GOT3 (cell line): ENCODE measurements at places on chromosomes 7 and 10.

GRCh38 chr10:61130366-61130765, 186.4 kb upstream of the RHOBTB1 start:
- no peak for DNase-seq

DNA sequence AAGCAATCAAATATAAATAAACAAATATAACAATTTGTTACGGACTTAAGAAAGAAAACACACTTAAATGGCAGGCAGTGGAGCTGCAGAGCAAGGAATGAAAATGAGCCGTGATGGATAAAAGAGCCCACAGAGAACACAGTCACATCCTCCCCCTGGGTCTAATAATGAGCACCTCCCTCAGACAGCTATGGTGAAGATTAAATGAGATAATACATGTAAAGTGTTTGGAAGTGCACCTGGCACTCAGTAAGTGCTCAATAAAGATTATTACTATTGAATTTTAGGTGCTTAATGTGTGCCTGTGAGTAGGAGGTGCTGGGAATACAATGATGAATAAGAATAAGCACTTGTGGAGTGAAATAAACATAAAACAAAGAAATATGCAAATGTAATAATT, 49.1 kb upstream of the CABCOCO1 start:
- no peak for DNase-seq

DNA sequence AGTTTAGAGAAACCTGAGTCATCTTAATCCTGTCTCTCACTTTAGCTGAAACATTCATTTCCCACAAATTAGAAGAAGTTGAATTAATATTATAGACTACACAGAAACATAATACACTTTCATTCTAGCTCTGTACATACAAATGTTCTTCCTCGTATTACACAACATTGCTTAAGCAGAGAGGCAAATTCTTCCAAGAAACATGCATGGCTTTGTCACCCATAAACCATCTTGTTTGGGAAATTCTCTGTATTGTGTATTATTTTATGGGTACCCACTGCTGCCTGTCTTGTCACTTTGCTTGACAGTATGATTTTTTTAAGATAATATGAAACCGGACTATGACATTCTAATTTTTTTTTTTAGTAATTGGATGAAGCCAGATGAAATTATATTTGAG, 104.0 kb downstream of the SRI start:
- no peak for DNase-seq

- DNase-seq: no peak
These were observed 65.4 kb upstream of the CCAR1 start for GRCh38 chr10:68655620-68656126.

- no peak for DNase-seq
These were observed 11.5 kb upstream of the SP8 start for GRCh38 chr7:20798081-20798693.

DNA sequence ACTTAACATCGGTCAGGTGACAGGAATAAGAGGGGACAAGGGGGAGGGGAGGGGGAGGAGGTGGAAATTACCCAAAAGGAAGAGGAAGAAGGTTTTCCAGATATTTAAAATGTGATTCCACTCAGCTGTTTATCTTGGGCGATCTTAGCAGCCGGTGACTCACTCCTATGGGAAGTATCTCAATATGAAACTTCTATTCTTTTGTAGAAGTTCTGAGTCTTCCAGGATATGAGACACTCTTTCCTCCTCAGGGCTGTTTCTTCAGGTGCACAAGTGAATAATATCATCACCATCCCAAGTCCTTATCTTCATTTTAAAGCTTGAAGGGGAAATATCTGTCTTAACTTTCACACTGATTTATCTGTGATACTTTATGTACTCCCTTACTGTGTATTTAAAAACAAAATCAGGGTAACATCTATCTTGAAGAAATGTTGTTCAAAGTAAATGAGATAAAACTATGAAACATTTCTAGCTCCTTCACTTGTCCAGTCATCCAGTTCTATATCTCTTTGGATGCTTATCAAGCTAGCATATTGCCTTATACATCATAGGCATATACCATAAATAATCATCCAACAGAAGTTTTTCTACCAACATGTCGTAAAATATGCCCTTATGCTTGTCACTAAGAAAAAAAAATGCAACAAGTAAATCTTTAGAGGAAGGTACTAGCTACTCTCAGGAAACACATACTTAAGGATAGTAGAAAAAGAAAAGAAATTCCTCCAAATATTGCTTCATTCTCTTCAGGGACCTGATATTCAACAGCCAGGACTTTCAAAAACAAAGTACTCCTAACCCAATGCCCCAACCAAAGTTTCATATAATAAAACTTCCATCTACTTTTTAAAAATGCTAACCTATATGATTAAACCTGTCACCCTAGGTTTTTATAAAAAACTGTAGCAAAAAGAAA, 13.7 kb downstream of the DOCK4 start:
- no peak for DNase-seq

- DNase-seq: no peak
These were observed 5.2 kb upstream of the PLXNA4 start for GRCh38 chr7:132581431-132581830.

DNA sequence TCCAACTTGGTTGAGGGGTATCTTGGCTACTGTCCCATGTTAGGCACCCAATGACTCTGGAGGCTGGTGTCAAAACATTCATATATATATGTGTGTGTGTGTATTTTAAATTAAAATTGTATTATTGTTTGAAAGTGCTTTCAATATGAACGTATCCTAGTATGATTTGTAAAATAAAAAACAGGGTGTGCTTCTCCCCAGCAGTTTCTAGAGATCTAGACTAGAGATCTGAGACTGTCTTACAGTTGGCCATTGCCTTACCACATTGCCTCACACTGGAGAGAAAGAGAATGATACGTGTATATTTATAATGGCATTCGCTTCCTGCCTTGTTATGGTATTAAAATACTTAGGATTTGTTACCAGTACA, 1.2 kb downstream of the BAG3 start:
- no peak for DNase-seq

GRCh38 chr10:44466236-44466635, 81.3 kb upstream of the CXCL12 start:
- DNase-seq: no peak

DNA sequence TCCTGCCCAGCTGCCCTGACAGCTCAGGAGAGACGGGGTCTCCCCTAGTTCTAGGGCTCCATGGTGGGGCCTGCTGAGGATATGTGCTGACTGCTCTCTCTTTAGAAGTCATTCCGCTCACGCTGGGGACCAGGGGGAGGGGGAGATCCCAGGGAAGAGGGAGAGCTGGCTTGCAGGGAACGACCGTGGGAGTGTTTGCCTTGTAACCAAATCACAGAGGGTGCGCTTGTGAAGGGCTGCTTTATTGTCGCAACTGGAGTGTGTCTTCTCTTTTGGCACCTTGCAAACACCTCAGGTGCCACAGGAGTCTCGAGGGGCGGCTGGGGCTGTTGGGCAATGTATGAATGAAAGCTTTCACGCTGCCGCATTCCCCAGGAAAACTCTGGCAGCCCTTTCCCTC, 531.3 kb upstream of the MKI67 start:
- DNase-seq: no peak

DNA sequence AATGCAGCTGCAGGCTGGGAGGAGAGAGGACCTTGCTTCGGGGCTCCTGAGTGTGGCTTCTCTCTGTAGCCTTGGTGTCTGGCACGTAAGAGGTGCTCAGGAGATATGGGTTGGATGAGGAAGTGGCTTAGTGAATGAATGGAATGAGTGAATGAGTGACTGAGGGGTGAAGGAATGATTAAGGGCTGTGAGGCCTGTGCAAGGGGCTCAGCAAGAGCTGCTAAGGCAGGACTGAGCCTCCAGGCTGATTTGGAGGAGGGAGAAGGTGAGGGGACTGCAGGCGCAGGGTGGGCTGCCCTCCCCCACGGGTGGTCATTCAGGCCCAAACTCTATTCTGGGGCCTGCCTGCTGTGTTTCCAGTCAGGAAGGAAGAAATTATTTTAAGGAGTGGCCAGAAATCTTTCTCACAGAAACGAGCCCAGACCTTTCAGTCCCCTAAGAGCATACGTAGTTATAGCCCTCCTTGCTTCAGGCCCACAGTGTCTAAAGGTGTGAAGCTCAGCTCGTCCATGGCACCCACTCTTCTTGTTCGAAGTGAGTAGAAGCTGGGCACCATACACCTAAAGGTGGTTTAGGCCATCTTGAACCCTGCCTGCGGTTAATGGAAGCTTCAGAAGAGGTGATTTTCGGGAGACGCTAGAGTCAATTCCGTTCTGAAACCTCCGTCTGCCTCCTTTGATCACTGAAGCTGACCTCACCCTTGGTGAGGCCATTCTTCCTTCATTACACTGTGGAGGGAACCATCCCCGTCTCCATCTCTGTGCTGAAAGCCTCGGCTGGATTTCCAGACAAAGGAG, 49.5 kb upstream of the SAMD8 start:
- no peak for DNase-seq

DNA sequence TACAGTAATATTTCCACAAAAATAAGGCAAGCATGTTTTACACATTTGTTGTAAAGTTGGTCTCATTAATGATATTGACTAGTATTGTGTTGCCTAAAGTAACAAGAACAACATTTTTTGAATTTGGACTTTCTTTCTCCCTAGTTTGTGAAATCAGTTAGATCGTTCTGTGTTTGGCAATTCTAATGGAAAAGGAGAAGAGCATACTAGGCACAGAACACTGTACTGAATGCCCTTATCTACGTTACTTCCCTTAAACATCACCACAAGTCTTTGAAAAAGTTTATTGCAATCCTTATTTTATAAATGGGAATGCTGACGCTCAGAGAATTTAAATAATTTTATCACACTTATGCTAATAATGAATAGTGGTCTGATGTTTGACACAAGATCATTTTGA, 372.2 kb downstream of the EXOC4 start:
- no peak for DNase-seq

DNA sequence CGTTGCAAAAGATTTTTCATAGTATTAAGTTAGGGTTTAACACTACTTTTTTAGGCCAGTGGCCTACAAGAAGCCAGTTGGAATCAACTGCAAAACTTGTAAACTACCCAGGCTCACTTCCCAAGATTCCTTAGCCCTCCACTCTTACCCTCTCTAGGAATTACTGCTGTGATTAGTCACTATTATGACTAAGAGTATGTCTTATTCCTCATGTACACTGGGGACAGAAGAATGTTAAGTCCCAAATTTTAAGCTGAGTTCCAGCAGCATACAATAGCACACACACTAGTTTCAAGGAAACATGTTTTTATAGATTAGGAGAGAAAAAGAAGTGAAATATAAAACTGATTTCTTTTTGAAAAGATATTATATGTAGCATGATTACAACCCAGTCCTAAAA, 42.8 kb downstream of the FBXL13 start:
- DNase-seq: no peak

DNA sequence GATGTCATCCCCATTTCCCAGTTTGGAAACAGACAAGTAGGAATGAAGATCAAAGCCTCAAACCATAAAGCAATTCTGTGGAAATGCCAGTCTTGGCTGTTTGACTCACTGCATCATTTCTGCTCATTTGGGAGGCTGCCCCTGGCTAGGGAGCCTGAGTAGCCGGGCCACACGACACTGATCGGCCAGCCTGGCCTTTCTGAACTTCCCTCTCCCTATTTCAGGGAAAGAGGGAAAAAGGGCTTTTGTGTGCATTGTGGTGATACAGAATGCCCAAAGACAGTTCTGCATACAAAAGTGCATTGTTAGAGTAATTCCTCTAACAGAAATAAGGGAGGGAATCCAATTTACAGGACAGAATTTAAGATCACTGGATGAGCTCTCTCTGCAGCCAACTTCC, 41.7 kb upstream of the OPALIN start:
- DNase-seq: no peak

DNA sequence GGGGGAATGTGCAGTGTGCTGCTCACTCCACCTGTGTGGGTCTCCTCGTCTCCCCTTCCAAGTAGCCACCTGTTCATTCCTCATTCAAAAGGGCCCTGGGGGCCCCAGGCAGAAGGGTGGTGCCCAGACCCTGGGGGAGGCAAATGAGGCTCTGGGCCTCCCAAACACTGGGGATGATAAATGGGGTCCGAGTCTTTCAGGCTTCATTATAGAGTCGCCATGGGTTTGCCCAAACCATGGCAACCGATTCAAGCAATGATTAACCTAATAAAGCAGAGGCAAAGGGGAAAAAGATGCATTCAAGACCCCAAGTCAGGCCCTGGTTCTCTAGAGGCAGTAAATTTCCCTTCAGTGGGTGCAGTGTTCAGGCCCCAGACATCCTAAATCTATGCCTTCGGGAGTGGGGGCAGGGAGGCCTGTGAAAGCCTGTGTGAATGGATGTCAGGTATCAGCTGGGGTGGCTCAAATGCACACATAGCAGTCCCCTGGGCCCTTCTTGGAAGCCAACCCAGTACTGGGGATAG, 10.4 kb downstream of the NEUROG3 start:
- DNase-seq: no peak

DNA sequence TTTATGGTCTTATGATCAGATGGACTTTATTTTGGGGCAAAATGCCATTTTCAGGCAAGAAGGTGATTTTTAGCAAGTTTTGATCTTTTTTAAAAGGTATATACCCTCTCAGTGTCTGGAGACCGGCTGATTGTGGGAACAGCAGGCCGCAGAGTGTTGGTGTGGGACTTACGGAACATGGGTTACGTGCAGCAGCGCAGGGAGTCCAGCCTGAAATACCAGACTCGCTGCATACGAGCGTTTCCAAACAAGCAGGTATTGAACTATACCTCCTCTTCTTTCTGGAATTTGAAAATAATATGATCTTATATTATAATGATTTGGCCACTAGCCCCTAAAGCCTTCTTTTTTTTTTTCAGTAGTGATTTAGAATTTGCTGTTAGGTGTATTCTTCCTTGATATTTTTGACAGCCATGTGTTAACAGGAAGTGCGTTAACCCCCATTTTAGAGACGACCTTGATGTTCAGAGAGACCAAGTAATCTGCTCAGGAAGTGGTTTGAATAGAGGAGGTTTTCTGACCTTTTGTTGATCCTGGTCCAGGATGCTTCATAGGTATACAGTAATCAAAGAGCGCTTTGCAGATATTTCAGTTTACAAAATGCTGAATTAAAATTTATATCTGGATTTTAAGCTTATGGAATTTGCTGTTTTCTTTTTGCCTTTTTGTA, 6.2 kb downstream of the BUB3 start:
- no peak for DNase-seq

GRCh38 chr10:43407148-43407575, 1.8 kb downstream of the HNRNPF start:
- DNase-seq: no peak

- no peak for DNase-seq
These were observed 11.5 kb downstream of the TMEM60 start for GRCh38 chr7:77786741-77787140.

- no peak for DNase-seq
These were observed at the start of gene CLDN3 for GRCh38 chr7:73770002-73770859. Gene CLDN3 (minus strand): TSS chr7:73770270. CDS start chr7:73770049, 221 bp downstream.

GRCh38 chr7:80665526-80665925, 27.1 kb downstream of the CD36 start:
- no peak for DNase-seq

GRCh38 chr7:84176716-84177115, 17.9 kb downstream of the SEMA3A start:
- DNase-seq: no peak

GRCh38 chr7:42617071-42617765, 294.7 kb downstream of the C7orf25 start:
- no peak for DNase-seq

- no peak for DNase-seq
These were observed 7.0 kb upstream of the ZNF862 start for GRCh38 chr7:149830997-149831740.
